ENCODE measurements at places on chromosomes 7 and 10.
A peak's percentile ranks its signal among the peaks of the same experiment; 100 is the strongest.

GRCh38 chr7:17618652-17618974, 320.2 kb downstream of the AHR start:
- DNase-seq, result no peak

DNA sequence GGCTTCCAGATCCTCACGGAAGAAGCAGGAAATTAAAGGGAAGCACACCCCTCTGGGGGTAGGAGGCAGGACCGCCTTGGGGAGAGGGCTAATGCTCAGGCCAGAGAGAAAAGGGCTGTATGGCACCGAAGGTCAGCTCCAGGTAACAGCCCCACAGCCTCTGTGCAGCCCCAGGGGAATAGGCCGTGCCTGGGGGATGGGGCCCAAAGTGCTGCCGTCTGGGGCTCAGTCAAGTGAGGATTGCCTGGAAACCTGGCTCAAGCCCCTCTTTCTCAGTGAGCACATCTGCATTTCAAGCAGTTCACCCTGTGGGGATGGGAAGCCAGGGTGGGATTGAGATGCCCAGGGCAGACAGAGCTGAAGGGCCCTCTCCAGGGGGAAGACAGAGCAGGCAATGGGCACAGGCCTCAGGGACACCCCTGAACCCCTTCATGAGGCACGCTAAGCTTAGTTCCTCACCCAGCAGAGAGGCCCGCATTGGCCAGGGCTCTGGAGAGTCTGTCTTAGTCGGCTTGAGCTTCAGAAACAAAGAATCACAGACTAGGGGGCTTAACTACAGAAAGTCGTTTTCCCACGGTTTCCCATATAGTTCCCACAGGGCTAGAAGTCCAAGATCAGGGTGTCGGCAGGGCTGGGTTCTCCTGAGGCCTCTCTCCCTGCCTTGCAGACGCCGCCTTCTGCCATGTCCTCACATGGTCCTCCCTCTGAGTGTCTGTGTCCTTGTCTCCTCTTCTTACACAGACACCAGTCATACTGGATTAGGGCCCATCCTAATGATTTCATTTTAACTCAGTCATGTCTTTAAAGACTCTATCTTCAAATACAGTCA, 118.2 kb downstream of the PTPN20 start:
- no peak for DNase-seq

DNA sequence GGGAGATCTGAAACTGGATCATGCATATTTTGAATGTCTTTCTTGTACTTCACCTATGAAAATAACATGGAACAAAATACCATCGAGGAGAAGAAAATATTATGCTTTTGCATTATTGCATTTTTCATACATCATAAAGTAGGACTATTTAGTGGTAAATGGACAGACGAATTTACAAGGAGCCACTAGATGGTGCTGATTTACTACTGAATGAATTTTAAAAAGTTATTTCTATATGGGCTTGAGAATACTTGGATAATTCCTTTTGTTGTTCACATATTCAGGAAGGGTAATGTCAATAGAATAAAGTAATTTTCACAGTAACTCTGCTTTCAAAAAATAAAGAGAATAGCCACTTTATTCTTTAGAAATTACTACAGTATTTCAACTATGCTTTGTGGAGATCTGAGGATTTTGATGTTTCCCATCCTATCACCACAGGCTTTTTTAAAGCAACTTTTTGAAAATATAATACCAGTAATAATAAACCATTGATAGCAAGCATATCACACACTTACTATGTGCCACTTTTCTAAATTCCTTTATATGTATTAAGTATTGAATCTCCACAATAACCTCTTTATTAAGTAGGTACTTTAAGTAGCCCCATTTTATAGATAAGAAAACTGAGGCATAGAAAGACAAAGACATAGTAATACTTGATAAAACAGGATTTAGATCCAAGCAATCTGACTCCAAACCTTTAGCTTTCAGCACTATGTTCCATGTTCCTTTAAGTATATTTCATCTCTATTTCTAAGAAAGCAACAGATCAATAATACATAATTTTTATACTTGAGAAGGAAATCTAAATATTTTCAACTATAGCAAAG, 38.6 kb downstream of the NEBL start:
- peak; percentile 7 for DNase-seq

GRCh38 chr10:100655326-100655759, 90.0 kb upstream of the PAX2 start:
- no peak for DNase-seq

DNA sequence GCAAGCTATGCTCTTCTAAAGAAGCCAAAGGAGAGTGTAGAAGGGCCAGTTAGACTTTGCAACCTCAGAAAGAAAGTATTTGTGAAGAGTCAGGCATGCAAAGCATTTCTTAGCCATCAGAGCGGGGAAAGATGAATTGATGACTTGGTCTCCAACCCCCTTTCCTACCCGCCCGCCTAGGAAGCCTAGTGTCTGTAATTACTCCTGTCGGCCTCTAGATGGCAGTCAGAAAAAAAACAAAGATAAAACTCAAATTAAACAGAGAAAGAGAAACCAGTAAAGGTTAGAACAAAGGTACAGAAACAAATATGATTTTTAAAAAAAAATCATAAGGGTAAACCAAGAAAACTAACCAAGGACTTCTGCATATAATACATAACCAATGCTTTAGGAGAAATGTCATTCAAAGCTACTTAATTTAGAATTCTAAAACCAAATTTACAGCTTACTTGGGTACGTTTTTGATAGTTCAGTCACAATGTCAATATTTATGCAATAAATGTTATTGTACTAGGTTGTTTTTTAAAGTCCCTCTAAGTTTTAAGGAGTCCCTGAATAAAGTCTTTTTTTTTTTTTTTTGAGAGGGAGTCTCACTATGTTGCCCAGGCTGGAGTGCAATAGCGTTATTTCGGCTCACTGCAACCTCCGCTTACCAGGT, 97.6 kb downstream of the LYZL1 start:
- DNase-seq, result peak; percentile 51

DNA sequence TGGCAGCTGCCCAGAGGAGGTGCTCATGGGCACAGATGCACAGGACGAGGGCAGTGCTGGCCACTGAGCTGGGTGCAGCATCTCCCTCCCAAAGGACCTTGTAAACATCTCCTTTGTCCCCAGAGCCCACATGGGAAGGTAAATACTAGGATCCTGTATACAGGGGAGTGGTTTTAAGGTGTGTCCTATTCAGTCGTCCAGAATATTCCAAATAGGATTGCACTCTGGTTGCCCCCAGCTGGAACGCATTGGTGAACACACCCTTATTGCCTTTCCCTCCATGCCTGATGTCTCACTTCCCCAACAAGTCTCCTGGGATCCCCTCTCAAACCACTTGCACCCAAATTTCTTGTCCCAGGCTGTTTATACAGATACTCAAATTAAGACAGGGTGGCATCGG, 152.0 kb upstream of the PCBD1 start:
- DNase-seq, result no peak

Data from EH (cell line).